ENCODE measurements at places on chromosomes 4 and X.
A peak's percentile ranks its signal among the peaks of the same experiment; 100 is the strongest.

- no peak for DNase-seq
Observed at GRCh38 chrX:2320580-2321327, 180.0 kb downstream of the DHRSX start.

- DNase-seq = no peak
Observed at GRCh38 chrX:701673-702072, 71.1 kb downstream of the SHOX start.

DNA sequence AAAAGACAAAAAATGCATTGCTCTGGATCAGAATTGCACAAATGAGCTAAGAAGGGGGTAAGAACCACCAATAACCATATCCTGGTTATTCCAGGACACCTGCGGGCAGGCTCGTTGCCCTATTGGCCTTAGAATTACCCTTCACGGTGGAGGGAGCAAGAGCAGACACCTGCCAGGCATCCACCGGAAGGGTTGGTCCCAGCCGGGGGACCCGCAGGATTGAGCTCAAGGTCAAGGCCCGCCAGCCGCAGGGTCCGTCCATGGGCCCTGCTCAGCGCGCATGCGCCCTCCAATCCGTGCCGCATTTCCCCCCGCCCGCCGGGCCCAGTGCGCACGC lies 575 bp downstream of the SLC25A6 start:
- DNase-seq = peak; percentile 87

DNA sequence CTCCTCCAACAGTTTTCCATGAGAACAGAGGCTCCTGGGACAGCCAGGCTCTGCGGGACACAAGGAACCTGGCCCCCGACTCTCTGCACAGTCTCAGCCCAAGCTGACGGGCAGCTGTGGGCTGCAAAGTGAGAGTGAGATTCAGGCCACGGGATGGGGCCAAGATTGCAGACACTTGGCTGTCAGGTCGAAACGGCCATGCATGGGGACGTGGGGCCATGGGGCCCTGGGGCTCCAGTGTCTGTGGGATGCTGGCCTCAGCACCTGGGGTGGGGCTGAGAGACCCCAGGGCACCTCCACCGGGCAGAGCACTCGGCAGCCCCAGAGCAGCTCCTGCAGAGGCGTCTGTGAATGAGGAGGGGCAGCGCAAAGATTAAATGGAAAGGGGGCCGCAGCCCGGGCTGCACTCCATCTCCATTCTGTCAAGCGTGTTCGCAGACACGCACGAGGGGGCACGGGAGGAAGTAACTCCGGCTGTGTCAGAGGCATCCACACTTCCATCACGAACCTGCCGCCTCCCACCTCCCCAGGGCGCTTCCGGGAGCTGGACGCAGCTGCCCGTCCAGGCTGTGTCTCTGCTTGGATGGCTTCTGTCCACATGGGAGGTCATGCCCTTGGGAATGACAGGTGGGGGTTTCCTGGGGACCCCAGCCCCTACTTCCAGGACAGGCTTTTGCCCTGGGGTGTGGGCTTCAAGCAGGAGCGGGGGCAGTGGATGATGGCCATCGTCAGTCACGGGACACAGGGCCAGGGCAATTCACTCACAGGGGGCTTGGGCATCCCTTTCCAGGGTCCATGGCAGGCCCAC lies 82.8 kb upstream of the NKX1-1 start:
- DNase-seq = no peak

DNA sequence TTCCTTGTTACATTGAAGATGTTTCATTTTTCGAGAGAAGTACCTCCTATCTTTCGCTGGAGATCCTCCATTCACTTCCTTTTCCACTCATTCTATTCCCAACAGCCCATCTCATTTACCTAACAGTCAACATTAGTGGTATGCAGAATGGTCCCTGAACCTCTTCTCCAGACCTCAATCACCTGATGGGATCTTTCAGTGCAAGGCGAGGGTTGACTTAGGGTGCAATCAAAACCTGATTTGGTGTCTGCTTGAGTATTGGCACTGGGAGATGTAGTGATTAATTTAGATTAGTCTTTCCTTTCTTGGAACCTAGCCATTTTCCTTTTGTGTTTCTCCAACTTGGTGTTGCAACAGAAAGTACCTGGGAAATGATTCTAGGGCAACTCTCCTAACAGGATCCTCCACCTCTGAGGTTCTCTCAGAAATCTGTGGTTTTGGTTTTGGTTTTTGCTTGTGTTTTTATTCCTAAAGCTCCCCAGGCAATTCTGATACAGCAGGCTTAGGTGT lies 18.4 kb downstream of the DDX3X start:
- no peak for DNase-seq

GRCh38 chrX:64204252-64204651 lies 1.3 kb downstream of the AMER1 start:
- DNase-seq = no peak

GRCh38 chrX:18879144-18879543 lies 104.8 kb downstream of the PHKA2 start:
- DNase-seq = no peak

- DNase-seq = no peak
Observed at GRCh38 chr4:130812117-130812765, 1716.3 kb downstream of the C4orf33 start.

DNA sequence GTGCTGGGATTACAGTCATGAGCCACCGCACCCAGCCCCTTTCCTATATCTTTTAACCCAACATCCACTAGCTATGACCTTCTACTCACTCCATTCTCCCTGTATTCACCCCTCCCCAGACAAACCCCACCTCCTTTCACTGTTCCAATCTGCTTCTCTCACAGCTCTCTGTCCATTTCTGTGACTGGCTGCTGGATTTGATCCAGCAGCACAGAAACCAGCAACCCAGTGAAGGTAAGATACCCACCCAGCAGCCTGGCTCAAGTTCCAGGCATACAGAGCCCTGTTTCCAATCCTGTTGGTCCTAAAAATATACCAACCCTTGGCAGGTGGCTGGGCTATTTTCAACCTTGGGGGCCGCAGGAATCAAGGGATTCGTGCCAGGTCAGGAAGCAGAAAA lies 56.9 kb upstream of the SMIM10 start:
- no peak for DNase-seq

DNA sequence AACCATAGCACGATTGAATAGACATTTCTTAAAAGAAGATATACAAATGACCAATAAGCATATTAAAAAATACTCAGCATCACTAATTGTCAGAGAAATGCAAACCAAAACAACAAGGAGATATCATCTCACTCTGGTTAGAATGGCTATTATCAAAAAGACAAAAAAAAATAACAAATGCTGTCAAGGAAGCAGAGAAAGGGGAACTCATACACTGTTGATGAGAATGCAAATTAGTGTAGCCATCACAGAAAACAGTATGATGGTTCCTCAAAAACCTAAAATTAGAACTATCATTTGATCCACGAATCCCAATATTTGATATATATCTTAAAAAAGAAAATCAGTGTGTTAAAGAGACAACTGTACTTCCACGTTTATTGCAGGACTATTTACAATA lies 71.7 kb upstream of the BANK1 start:
- DNase-seq = no peak

- DNase-seq = no peak
Observed at GRCh38 chr4:72112514-72113156, 80.8 kb downstream of the NPFFR2 start.

DNA sequence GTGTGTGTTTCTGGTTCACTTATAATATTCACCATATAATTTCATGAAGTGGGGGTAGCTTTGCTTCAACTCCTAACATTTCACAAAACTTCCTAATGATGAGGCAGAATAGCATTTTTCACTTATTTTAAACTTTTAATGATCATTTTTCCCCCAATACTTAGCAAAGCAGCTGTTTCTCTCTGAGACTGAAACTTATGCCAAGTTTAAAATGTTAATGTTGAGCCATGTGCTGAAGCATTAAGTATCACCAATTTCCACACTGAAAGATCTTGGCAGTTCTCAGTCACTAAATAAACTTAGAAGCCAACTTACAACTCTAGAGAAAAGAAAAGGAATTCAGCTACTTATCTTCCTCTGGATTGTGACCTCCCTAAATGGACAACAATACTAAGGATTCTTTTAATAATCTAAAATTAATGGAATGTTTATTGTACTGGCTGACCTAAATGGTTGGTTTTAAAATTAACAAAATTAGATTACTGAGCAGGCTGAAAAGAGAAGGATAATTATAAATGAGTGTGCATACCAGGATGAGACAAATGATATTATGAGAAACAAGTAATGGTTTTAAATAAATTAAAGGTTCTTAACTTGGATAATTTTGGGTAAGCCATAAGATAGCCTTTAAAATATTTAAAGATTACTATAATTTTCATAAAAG lies 1429.4 kb upstream of the ADGRL3 start:
- no peak for DNase-seq

- no peak for DNase-seq
Observed at GRCh38 chrX:13520936-13521335, 48.5 kb upstream of the EGFL6 start.

DNA sequence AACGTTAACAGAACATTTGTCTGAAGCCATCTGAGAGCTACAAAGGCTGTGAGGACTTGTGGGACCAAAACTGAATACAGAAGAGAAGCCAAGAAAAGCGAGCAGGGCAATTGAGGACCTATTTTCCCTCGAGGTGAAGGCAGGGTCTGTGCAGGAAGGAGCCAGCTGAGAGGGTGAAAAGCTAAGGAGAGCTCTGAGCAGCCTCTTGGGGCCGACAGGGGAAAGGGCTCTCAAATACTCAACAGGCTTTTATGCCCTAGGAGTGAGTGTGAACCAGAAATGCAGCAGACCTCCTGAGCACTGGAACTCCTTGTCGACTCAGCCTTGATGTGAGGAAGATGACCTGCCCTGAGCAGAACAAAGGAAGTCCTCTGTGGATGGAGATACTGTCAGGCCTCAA lies 54.2 kb downstream of the C4orf50 start:
- DNase-seq = no peak

- DNase-seq = no peak
Observed at GRCh38 chr4:118742050-118742449, 56.9 kb downstream of the METTL14 start.

DNA sequence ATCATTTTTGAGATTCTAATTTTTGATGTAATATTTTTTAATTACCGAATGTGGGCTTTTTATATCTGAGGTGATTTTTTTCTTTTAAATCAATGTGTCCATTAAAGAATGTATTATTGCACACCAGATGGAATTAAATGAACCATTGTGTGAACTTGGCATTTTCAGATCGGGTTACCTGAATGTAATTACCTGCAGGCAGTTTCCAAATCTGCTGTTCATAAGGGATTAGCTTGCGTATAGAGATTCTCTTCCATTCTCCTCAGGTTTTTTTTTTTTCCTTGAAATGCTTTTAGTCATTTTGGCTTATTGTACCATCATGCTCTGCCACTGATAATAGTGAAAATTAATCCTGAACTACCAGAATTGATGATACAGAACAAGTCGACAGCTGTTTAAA lies 511.5 kb upstream of the ATOH1 start:
- no peak for DNase-seq

- DNase-seq = no peak
Observed at GRCh38 chr4:156195914-156196313, 242.2 kb upstream of the CTSO start.

DNA sequence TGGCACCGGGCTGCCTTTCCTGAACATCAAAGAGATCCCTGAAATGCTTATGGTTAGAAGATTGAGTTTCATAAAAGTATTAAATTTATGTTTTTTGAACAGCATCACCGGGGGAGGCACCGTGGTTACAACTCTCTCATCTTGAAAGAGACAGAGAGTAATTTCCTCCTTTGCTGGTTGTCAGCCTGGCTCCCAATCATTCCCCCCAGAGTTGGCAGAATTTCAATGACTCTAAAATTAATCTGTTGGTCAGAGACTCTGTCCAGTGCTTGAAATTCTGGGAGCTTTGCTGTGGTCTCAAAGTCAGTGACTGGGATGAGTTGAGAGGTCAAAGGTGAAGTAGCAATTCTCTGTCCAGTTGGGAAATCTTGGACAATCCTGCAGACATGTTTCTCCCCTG lies 135.9 kb downstream of the RAB28 start:
- no peak for DNase-seq

GRCh38 chr4:67342291-67342690 lies 203.0 kb downstream of the CENPC start:
- no peak for DNase-seq

DNA sequence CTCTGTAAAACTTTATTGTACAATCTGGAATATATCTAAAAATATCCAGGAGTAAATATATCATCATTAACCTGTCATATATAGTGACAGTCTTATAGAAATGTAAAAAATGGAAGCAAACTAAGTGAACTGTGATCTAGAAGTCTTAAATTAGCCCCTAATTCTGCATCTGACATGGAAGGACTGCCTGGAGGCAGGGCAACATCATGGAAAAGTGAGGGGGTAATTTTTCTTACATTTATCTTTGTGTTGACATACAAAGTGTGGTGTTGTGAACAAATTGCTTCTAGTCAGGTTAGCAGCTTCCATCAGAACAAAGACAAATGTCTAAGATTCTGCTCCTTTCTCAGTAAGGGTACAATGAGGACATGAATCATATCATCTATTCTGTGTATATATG lies 186.3 kb downstream of the C4orf33 start:
- DNase-seq = no peak

DNA sequence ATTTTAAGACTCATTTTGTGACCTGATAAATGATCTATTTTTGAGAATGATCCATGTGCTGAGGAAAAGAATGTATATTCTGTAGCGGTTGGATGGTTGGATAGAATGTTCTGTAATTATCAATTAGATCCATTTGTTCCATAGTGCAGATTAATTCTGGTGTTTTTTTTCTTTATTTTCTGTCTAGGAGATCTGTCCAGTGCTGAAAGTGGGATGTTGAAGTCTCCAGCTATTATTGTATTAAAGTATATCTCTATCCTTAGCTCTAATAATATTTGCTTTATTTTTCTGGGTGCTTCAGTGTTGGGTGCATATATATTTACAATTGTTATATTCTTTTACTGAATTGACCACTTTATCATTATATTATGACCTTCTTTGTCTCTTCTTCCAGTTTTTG lies 1344.9 kb upstream of the TENM3 start:
- no peak for DNase-seq

DNA sequence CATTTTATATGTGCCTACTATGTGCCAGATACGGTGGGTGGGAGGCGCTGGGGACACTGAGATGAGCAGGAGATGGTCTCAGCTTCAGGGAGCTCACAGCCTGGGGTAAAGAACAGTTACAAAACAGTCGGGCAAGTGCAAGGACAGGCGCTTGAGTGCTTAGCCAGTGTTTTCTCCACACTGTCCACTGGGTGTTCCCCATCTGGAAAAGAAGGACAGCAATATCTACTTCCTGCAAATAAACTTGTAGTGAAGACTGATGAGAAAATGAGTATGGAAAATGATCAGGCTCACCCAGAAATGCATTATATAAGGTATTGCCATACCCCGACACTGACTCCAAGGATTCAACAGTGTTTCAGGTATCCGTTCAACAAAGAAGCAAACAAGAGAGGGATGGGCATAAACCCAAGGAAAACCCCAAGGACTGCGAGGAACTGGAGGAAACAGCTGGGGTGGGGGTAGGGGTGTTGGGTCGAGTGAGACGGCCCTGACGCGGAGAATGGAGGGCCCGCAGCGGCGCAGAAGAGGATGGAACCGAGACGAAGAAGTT lies 835 bp downstream of the TMEM185A start:
- no peak for DNase-seq

- DNase-seq = no peak
Observed at GRCh38 chr4:122052677-122053076, 99.5 kb upstream of the BLTP1 start.
